ENCODE measurements at places on chromosomes 5 and 9.

GRCh38 chr5:64873441-64873840 lies 104.7 kb downstream of the CWC27 start:
- no peak for DNase-seq

- DNase-seq, result peak; percentile 21
These were observed 598 bp downstream of the RGP1 start for GRCh38 chr9:35749515-35750255.

DNA sequence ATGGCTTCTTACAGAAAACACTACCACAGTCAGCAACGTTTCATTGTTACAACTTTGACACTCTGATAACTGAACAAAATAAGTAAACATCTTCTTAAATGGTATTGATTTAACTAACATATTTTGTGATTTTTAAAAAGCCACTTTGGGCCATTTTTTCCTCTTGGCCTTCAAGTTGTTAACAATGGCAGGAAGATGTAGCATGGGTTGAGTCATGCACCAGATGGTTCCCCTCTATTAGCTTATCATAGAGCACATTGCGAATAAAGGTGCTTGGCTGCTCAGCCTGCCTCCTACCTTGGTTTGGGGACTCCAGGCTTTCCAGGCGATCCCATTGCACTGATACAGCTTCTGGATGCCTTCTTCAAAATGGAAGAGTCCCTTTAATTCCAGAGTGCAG lies 24.1 kb upstream of the CER1 start:
- no peak for DNase-seq

GRCh38 chr5:54421976-54422375 lies 33.5 kb upstream of the HSPB3 start:
- no peak for DNase-seq
